ENCODE measurements at places on chromosomes 4 and X.

DNA sequence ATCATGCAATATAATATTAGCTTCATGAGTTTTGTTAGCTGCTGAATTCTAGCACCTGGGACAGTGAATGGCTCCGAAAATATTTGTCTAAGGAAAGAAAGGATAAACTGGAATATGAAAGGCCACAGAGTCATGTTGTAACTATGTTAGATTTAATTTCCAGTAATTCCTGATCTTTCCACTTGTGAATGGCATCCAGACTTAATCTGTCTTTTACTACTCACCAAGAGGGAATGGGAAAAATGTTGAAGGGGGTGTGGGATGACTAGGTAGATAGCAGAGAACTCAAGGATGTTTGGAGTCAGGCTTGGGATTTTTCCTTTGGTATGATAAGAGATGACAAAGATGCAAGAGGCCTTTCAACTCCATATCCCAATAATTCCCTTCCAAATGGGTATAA is 9.4 kb downstream of the ADH6 start:
- DNase-seq: no peak

DNA sequence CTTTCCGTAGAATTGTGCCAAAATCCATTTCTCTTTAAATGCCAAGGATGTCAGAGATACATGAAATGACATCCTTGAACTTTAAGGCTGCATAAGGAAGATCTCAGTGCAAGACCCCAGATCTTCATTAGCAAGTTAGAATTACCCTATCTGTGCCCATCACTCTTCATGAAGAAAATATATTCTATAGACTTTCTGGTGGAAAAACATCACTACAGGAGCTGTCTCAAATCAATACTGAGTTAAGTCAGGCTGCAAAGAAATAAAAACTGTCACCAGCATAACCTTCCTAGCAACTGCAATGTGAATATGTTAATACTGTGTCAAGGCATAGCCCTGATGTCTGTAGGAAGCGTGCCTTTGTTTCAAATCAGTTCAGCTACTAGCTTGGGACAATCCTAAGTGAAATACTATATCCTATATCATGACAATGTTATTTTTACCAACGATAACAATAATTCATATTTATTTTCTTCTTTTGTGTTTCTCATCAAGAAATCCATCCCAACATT is 173.3 kb downstream of the TBCK start:
- no peak for DNase-seq

DNA sequence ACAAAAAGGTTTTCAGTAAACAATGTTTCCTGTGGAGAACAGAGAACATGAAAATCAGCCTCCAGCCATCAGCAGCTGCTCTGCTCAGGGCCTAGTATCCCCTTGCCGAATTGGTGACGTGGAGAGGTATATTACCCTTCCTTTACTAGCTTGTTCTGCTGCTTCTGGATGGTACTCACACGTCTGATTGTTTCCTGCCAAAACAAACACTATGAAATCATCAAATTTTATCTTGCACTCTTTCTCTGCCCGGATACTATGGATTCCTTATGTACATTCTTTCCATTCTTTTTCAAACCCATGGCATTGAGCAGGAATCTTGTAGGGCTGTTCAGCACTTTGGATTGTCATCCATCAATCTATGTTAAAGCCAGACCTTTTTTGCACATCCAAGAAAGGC is 18.8 kb upstream of the METAP1 start:
- no peak for DNase-seq

DNA sequence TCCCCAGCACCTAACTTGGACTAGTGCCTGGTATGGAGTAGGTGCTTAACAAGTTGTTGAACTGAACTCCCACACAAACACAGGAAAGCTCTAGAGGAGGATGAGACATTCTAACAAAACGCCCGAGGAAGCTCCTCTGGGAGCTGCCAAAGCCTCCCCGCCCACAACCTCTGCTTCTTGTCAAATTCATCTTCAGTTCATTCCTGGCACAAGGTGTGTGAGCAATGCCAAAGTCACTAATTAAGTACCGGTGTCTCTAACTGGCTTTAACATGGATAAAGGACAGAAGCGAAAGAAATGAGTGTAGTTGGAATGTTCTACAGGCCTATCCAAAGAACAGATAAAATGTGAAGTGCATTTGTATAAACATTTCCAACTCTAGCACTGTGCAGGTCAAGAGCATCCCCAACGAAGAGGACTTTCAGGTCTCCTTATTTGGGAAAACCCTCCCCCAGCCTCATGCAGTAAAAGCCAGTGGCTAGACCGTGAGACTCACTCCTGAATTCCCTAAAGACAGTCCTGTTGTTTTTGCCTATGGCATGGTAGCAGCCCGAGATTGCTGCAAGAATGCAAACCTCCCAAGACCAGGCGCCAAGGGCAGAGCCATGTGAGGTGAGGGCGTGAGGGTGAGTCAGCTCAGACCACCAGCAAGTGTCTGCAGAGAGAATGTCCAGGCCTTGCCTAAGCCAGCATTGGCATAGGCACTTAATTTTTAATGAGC is 72.2 kb upstream of the KLF3 start:
- DNase-seq: no peak

DNA sequence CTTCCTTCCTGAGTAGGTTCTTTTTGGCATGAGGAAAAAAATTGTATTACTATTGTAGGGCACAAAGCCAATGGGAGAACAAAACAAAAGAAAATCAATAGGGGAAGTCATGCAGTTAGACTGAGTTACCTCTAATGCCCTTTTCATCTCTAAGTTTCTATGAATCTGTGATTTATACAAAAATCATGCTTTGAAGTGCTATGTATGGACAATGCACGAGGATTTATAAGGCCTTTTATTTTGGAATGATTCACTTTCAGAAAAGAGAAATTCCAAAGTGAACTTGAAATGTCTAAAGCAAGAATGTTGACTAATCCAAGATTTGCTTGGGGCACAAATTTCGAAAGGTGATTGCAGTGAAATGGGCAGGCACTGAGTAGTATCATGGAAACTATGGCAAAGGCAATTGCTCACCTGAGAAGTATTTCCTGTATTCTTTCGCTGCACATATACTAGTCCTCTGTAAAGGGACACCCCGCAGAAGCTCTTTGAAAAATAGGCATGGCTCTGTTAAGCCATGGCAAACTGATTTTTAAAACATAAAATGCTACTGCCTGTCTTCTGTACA is 52.8 kb downstream of the ADGRG4 start:
- no peak for DNase-seq

DNA sequence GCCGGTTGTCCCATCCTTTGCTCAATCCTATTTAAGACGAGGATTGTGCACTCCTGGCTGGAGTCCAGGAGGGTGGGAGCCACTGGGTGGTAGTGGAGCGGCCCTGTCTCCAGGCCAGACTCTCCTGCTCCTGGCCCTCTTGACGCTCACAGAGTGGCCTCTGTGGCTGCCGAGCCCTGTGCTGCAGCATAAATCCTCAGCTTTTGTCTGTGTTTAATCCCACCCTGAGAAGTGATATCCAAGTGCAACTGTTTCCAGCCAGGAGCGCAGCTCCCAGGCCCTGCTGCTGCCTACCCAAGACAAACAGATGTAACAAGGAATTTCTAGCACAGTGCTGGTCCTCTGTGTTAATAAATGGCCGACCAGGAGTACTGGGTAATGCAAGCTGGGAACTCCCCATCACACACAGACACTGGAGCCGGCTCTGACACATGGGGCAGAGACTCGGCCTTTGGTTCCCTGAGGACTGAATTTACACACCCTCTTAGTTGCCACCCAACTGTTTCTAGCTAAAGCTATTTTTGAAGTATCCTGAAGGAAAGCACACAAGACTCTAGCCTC is 85.3 kb downstream of the GATB start:
- DNase-seq: no peak

GRCh38 chrX:15816886-15817285 is 26.6 kb downstream of the ZRSR2 start:
- DNase-seq: no peak

- no peak for DNase-seq
Observed at GRCh38 chr4:16262188-16262587, 35.9 kb upstream of the TAPT1 start.

DNA sequence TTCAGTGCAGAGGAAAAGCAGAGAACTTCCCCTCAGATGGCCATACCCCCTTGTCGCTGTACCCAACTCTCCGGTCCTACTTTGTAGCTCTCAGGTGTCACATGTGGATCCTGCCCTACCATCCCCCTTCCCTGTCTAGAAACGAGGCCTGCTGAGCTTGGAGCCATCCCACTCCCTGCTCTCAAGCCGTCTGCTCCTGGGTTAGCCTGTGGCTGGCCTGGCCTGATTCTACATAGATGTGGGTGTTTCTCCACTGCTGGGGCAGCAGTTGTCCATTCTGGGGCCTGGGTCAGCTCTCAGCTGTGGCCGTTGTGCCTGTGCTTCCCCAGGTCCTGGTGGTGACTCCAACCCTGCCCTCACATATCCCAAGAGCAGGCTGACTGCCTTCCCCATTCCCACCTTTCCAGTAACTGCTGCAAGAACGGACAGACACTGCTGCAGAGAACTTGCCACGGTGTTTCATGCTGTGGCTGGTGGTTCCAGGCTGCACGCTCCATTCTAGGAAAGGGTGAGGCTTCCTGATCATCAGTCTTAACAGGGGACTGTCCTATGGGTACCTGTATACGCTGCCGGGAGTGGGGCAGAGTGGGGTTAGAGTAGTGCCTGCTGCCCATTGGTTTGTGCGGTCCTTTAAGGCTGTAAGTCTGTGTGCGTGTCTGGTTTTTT is 3.6 kb downstream of the IL9R start:
- DNase-seq: no peak

DNA sequence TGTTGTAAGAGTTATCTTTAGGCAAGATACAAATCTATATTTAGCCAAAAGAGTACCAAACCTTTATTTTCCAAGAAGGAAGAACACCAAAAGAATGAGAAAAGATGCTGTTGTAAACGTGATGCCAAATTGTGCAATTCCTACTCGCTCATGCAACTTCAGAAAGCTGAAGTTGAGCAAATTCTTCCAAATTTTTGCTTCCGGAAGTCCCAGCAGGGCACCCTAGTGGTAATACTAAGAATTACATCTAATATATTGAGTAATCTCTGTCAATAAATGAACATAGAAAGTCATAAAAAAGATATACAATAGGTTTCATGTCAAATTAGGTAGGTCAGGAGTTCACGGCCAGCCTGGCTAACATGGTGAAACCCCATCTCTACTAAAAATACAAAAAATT is 36.0 kb upstream of the SMARCAD1 start:
- DNase-seq: no peak

DNA sequence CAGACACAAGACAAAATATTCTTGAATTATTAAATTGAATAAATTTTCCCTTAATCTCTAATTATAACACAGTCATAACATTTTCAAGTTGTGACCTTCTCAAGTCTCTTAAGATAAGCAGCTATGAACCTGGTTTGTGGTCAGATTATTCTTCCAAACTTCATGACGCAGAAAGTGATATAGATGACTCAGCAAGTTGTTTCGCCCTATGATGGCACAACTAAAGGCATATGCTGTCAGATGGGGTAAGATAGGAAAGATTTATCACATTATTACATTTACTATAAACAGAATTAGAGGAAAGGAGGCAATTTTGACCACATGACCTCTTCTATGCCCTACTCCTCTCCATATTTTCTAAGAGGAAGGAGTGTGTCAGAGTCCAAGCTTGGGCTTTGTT is 4.6 kb upstream of the DCAF12L2 start:
- DNase-seq: no peak

DNA sequence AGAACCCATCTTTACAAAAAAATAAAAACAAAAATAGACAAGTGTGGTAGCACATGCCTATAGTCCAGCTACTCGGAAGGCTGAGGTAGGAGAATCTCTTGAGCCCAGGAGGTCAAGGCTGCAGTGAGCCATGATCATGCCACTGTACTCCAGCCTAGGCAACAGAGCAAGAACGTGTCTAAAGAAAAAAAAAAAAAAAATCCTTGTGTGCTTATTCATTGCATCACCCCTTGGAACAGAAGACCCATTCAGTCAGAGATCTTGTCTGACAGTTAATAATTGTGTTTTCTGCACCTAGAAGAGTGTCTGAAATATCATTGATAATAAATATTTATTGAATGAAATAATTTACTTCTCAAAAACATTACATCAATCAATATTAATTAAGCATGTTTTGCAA is 97.4 kb upstream of the TBL1X start:
- DNase-seq: no peak

DNA sequence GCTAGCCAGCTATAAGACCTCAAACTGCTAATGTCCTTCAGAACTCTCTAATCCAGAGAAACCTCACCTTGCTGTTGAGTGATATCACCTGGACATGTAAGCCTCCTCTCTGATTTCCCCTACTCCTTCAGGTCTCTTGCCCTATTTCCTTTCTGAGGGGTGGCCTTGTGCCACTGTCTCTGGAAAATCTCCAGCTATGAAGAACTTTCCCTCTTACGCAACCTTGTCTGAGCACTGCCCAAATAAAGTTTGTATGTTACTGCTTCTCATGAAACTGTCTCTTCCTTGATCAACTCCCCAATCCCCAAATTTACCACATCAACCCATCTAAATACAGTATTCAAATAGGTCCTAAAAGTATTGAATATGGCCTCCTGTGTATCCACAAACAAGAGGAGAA is 53.5 kb upstream of the VEGFD start:
- no peak for DNase-seq

DNA sequence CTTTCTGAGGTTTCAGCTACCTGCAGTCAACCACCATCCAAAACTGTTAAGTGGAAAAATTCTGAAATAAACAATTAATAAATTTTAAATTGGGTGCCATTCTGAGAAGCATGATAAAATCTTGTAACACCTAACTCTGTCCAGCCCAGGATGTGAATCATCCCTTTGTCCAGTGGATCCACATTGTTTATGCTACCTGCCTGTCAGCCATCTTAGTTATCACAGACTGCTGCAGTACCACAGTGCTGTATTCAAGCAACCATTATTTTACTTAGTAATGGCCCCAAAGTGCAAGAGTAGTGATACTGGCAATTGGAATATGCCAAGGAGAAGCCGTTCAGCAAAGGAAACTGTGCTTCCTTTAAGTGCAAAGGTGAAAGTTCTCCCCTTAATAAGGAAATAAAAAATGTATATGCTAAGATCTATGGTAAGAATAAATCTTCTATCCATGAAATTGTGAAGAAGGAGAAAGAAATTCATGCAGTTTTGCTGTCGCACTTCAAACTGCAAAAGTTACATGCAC is 20.6 kb downstream of the CAMK2D start:
- DNase-seq: no peak

DNA sequence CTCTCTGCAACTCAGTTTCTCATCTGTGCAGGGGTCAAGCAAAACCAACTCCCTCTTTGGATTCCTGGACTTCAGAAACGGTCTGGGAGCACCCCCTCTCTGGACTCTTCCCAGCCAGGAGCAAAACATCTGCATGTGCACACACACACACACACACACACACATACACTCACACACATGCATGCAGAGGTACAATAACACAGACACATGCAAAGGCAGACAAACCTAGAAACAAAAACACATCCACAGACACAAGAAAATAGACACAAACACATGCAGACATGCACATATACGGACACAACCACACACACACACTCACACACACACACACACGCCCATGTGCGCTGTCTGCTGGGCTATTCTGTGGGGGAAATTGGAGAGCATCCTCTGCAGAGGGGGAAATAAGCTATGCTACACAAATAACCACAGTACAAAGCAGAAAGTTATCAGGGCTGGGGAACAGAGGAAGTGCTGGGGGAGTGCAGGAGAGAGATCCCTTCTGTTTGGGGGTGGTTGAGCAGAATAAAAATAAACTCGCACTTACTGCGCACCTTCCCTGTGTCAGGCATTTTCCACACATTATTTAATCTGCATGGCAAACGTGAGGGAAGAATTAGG is 19.9 kb downstream of the IQSEC2 start:
- peak; percentile 40 for DNase-seq
